ENCODE measurements at places on chromosomes 5 and 9.
A peak's percentile ranks its signal among the peaks of the same experiment; 100 is the strongest.

GRCh38 chr9:89684912-89685636 is 80.3 kb downstream of the GADD45G start:
- no peaks in the 10 kb centered on the region for H3K36me3 ChIP-seq
- no peak for DNase-seq
- H3K4me1 ChIP-seq = no peaks in the 10 kb centered on the region
- no peak overlapping the region for H3K4me3 ChIP-seq
- H3K27me3 ChIP-seq = no peaks in the 10 kb centered on the region

DNA sequence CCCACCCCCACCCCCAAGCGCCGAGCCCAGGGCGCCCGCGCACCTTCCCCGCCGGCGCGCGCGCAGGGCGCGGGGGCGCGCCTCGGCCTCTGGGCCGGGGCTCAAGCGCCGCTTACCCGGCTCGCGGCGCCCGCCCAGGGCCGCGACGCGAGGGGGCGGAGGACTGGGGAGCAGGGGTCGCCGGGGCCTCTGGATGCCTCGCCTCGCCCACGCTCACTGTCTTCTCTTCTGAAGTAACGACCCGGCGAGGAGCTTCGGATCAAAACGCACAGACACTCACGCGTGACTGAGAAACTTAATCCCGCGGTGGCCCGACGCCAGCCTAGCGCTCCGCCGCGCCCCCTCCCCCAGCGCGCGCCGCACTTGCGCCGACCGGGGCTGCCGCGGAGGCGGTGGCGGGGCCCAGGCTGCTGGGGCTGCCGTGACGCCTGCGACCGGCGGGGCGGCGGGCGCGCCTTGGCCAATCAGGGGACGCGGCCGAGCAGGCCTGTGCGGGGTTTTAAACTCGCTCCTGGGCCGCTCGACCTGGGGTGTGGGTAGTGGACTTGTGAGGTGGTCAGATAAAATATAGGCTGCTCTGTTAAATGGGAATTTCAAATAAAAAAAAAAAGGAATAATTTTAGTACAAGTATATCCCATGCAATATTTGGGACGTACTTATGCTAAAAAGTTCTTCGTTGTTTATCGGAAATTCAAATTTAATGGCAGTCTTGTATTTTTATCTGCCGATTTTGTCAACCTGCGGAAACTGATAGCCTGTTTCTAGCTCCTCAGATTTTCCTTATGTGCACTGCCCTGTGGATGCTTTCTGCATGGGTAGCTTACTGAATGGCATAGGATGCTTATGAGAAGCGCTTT is at the start of gene MPDZ:
TSS of gene MPDZ (minus strand) at position 409 of the 858 bp plus-strand sequence. CDS start 29,377 bp downstream, outside the sequence.
- H3K4me1 ChIP-seq = no peaks in the 10 kb centered on the region
- H3K4me3 ChIP-seq = no peak within 1 kb of the TSS
- no peak within 1 kb of the TSS for H3K27ac ChIP-seq
- peaks cover 6% of the 10 kb centered on the region for H3K27me3 ChIP-seq
- no peaks in the 10 kb centered on the region for H3K36me3 ChIP-seq

GRCh38 chr5:160185626-160186360 is 43.5 kb upstream of the FABP6 start:
- no peak for DNase-seq
- H3K36me3 ChIP-seq = no peaks in the 10 kb centered on the region
- no peak overlapping the region for H3K27ac ChIP-seq

DNA sequence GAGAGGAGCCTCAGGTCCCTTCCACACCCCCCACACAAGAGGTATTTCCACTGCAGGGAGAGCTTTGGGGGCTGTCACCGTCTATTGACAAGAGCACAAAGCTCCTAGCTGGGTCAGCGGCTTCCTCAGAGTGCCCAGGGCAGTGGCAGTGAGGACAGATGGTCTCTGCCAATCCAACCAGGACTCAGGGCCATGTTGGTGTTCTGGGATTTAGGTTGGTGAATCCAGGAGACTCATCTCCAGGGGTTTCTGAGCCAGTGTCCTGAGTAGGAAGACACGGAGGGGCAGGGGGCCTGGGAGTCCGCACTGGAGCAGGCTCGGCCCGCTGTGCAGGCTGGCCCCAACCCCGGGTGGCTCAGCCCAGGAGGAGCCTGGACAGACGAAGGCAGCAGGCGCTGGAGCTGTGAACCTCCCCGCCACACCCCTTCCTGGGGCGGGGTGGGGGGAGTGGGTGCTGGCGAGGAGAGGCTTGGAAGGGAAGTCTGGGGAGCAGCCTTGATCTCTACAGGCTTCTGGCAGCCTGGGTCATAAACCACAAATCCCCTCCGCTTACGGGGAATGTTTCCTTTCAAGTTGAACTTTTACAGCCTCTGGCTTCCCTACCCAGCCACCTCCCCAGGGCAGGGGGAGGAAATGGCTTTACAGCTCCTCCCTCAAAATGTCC is 19.6 kb downstream of the CRB2 start:
- peaks cover 10% of the 10 kb centered on the region for H3K4me1 ChIP-seq
- H3K4me3 ChIP-seq = no peak overlapping the region
- H3K27me3 ChIP-seq = peaks cover 11% of the 10 kb centered on the region

DNA sequence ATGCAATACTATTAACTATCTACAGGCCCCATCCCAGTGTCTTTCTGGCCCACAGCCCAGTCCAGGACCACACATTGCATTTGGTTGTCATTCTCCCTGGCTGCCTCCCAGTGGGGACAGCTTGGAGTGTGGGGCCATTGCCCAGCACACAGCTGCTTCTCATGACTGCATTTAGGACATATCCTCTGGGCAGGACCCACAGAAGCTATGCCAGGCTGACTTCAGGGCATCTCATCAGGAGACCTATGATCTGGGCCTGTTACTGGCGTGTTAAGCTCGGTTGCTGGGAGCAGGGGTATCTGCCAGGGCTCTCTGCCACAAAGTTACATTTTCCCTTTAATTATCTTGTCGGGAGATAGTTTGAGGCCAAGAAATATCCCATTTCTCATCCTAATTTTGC is 32.1 kb upstream of the CLPTM1L start:
- H3K36me3 ChIP-seq = no peaks in the 10 kb centered on the region
- peaks cover 43% of the 10 kb centered on the region for H3K4me1 ChIP-seq
- no peaks in the 10 kb centered on the region for H3K27me3 ChIP-seq
- no peak overlapping the region for H3K4me3 ChIP-seq
- no peak for DNase-seq
- H3K27ac ChIP-seq = no peak overlapping the region

DNA sequence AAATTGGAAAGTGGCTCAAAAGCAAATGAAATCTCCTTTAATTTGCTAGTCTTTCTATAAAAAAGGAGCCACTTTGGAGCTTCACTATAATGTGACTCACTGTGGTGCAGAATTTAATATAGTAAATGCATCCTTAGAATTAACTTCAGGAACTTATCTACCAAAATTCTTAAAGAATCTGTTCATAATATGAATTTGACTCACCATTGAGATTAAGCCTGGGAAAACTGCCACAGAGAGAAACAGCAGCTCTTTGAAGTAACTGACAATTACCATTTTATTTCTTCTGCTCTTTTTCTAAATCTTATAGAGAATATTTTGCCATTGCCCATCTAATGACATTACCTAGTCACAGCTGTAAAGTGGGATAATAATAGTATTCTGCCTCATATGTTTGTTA is 211.9 kb upstream of the CDH6 start:
- H3K36me3 ChIP-seq = no peaks in the 10 kb centered on the region
- DNase-seq = no peak
- no peak overlapping the region for H3K27ac ChIP-seq
- no peaks in the 10 kb centered on the region for H3K4me1 ChIP-seq

DNA sequence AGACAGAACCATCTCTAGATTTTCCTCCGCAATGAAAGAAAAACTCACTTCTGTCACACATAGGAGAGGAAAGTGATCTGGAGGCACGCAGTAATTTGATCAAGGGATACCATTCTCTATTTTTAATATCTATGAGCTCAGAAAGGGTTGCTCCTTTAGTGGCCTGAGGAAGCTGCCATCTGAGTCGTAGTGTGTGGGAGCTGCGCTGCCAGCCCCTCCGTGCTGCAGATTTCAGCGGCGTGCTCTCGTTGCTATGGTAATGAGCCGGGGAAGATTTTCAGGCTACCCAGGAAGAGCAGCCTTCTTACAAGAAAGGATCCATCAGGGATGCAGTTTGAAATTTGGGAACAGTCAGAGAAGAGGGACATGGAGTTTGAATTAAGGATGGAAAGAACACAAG is 17.1 kb upstream of the GOLM1 start:
- no peak overlapping the region for H3K27ac ChIP-seq
- H3K36me3 ChIP-seq = no peaks in the 10 kb centered on the region
- H3K4me3 ChIP-seq = no peak overlapping the region
- no peaks in the 10 kb centered on the region for H3K4me1 ChIP-seq

- H3K4me3 ChIP-seq = no peak overlapping the region
- no peaks in the 10 kb centered on the region for H3K36me3 ChIP-seq
- no peaks in the 10 kb centered on the region for H3K27me3 ChIP-seq
Measured at GRCh38 chr5:111432883-111433536, 79.3 kb downstream of the STARD4 start.

DNA sequence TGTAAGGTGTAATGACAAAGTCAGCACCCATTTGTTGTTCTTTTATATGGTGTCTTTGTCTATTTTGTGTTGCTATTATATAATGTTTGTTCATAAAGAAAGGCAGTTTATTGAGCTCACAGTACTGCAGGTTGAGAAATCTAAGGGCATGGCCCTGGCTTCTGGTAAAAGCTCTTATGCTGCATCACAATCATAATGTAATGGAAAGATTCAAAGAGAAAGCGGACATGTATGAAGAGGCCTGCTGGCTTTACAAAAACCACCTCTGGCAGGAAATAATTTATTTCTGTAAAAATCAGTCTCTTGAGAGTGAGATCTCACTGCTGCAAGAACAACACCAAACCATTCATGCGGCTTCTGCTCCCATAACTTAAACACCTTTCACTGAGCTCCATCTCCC is 746.7 kb upstream of the FAM174A start:
- H3K27me3 ChIP-seq = no peaks in the 10 kb centered on the region
- DNase-seq = no peak
- H3K4me3 ChIP-seq = no peak overlapping the region
- no peaks in the 10 kb centered on the region for H3K36me3 ChIP-seq
- H3K27ac ChIP-seq = no peak overlapping the region

GRCh38 chr5:178454303-178454702 is 135.9 kb downstream of the COL23A1 start:
- H3K36me3 ChIP-seq = no peaks in the 10 kb centered on the region
- no peak overlapping the region for H3K4me3 ChIP-seq
- no peaks in the 10 kb centered on the region for H3K4me1 ChIP-seq
- no peaks in the 10 kb centered on the region for H3K27me3 ChIP-seq
- no peak for DNase-seq

DNA sequence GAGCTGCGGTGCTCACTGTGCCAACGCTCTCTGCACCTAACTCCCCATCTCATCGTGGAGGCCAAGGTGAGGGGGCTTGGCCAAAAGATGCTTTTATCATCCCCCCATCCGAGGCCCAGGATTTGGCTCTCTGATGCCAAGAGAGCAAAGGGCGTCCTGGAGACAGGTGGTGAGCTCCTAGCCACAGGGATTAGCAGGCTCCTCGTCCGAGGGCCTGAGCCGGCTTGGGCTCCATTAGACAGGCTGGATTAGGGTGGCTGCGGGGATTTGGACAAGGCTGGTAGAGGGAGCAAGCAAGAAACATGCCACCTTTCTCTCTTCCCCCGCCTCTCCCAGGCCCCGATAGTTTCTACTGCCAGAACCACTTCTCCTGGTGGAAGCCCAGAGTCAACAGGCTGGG is 1.0 kb upstream of the GRM6 start:
- H3K27ac ChIP-seq = no peak overlapping the region
- no peak overlapping the region for H3K4me3 ChIP-seq
- no peaks in the 10 kb centered on the region for H3K4me1 ChIP-seq
- no peaks in the 10 kb centered on the region for H3K27me3 ChIP-seq

GRCh38 chr9:71285191-71285656 is 163.8 kb upstream of the TRPM3 start:
- H3K4me3 ChIP-seq = no peak overlapping the region
- no peak for DNase-seq
- H3K27ac ChIP-seq = no peak overlapping the region
- no peaks in the 10 kb centered on the region for H3K36me3 ChIP-seq

- peaks cover 14% of the 10 kb centered on the region for H3K4me1 ChIP-seq
- peak; percentile 2 for DNase-seq
- no peaks in the 10 kb centered on the region for H3K27me3 ChIP-seq
- no peak overlapping the region for H3K4me3 ChIP-seq
Measured at GRCh38 chr9:26945591-26945990, 1.5 kb downstream of the PLAA start.

- H3K36me3 ChIP-seq = no peaks in the 10 kb centered on the region
- H3K27ac ChIP-seq = peak overlapping the region; percentile 42
- DNase-seq = no peak
- H3K4me1 ChIP-seq = peaks cover 41% of the 10 kb centered on the region
Measured at GRCh38 chr5:107464416-107464815, 206.3 kb downstream of the EFNA5 start.

DNA sequence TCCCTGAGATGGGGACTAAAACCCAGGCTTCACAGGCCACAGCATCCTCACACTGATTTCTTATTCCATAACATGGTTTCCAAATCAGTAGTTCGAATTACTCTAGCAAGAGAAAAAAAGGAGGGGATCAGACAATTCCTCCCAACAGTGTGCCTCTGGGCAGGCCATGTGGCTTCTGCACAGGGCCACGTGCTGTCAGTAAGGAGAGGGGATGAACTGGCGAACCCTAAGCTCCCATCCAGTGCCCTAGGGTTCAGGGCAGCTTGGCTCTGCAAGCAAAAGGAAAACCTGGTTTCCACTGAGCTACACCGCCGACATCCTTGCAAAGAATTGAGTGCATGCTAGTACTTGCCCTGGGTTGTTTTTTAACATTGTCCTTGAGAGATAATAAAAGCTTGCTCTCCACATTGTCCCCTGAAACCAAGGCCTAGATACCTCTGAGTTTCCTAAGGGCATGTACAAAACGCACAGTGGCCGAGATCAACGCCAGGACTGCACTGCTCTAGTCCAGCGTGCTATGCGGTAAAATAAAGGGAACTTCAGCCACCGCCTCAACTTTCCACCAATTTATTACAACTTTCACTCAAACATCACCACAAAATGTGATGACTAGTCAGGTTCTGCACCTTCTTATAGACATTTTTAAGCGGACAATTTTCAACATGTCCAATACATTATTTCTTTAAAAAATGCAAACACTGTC is 4.5 kb downstream of the CAMSAP1 start:
- peaks cover 26% of the 10 kb centered on the region for H3K4me1 ChIP-seq
- DNase-seq = no peak
- no peaks in the 10 kb centered on the region for H3K36me3 ChIP-seq
- no peak overlapping the region for H3K27ac ChIP-seq
- no peaks in the 10 kb centered on the region for H3K27me3 ChIP-seq
- no peak overlapping the region for H3K4me3 ChIP-seq

DNA sequence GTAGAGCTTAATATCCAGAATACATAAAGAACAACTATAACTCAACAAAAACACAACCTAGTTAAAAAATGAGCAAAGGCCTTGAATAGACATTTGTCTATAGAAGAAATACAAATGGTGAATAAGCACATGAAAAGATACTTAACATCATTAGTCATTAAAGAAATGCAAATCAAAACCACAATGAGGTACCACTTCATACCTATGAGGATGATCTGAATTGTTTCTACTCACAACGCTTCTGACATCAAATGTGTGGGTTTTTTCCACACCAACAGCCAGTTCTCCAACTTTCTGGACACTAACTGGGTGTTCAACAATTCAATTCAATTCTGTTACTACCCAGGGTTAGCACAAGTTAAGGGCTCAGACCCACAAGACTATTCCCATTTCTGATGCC is 22.0 kb downstream of the SREK1IP1 start:
- H3K4me1 ChIP-seq = no peaks in the 10 kb centered on the region
- no peak for DNase-seq
- H3K36me3 ChIP-seq = no peaks in the 10 kb centered on the region
- no peak overlapping the region for H3K4me3 ChIP-seq
- H3K27ac ChIP-seq = no peak overlapping the region

GRCh38 chr9:133116346-133117231 is 4.5 kb downstream of the RALGDS start:
- no peak overlapping the region for H3K4me3 ChIP-seq
- H3K36me3 ChIP-seq = peaks cover 6% of the 10 kb centered on the region
- DNase-seq = no peak
- peaks cover 93% of the 10 kb centered on the region for H3K4me1 ChIP-seq

Data from natural killer cell (primary cell).